ENCODE measurements at places on chromosomes 16 and 17.

DNA sequence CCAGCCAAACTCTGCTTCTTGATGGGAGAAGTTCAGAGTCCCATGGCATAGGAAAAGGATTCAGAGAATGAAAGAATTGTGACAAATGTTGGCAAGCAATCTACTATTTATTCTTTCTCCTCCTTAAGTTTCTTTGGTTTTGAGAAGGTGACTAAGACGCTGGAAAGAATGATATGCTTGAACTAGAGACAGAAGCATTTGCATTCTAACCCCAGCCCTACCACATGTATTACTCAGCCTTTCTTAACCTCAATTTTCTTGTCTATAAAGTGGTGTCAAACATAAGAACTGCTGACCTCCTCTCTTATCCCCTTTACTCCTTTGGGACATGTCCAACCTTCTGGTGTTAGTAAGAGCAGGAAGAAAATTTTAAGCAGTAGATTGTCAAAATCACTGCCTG lies 124.7 kb downstream of the HS3ST2 start:
- no peak for DNase-seq

GRCh38 chr16:55539488-55539887 lies 27.0 kb upstream of the CAPNS2 start:
- no peak for DNase-seq

DNA sequence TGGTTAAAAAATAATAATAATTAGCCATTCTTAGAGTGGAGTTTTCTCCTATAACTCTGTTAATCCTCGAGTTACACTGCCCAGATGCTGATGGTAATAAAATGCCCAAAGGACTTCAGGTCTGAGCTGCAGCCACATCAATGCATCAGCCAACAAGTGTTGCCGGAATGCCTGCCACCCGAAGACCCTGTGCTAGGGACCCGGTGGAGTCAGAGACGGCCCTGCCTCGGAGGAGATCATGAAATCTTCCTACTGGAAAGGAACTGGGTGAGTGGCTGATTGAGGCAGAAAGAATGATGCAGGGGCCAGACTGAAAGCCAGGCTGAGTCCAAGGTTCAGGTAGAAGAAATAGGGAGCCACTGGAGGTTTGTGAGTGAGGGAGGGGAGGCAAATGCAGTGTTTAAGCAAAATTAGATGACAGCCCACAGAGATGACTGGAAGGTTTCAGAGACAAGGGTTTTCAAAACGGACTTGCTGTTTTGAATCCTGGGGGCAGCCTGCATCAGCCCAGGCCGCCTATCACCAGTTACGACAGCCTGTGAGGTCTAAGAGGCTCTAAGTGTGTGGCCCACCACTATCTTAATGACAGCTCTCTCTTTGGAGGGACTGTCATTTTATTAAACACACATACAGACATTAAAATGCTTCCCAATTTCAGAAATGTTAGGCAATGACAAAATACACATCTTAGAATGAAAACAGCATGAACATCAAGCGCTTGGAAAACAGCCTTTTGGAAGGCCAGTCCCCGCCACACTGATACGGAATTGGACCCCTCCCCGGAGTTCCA lies 100.0 kb downstream of the ZNF423 start:
- DNase-seq: no peak

DNA sequence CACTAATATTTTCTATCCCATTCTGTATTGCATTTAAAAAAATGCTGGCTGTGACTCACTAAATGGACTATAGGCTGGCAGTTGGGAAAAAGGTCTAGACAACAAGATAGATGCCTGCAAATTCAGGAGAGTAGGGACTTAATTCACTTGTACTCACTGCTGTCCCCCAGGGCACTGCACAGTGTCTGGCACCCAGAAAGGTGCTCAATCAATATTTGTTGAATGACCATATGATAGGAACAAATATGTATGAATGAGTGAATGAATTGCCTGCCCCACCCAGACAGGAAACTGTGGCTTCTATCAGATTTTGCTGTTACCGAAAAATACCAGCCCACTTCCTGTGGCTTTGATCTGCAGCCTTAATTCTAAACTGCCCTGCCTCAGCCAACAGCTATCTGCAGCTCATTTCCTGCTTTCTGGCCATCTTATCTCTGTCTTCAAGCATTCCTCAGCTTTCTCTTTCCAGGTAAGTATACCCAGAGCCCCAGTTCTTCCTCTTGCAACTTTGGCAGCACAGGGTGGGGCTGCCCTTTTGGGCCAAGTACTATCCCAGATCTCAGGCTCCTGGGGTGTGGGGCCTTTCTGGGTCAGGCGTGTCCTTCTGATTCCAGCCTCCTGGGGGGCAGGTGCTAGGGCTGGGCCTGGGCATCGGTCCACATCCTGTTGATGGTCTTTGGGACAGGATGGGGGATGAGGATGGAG lies 15.3 kb upstream of the TNS4 start:
- peak; percentile 63 for DNase-seq
